ENCODE measurements at places on chromosomes 13 and 19.

DNA sequence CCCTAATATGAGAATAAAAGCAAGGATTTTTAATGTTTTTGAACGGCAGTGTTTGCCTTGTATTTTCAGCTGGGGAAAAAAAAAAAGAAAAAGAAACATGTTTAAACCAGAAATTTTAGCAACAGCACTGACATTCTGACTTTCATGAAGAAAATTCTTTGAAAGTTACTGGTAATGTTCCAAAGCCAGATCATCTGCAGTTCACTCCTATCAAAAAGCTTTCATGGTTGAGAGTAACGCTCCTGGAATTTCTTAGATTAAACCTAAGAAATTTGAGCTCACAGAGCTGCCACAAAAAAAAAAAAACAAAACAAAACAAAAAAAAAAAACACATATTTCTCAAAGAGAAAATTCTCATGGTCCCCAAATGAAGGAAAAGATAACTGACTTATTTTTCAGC, 1106.7 kb downstream of the EFNB2 start:
- no peak for DNase-seq

DNA sequence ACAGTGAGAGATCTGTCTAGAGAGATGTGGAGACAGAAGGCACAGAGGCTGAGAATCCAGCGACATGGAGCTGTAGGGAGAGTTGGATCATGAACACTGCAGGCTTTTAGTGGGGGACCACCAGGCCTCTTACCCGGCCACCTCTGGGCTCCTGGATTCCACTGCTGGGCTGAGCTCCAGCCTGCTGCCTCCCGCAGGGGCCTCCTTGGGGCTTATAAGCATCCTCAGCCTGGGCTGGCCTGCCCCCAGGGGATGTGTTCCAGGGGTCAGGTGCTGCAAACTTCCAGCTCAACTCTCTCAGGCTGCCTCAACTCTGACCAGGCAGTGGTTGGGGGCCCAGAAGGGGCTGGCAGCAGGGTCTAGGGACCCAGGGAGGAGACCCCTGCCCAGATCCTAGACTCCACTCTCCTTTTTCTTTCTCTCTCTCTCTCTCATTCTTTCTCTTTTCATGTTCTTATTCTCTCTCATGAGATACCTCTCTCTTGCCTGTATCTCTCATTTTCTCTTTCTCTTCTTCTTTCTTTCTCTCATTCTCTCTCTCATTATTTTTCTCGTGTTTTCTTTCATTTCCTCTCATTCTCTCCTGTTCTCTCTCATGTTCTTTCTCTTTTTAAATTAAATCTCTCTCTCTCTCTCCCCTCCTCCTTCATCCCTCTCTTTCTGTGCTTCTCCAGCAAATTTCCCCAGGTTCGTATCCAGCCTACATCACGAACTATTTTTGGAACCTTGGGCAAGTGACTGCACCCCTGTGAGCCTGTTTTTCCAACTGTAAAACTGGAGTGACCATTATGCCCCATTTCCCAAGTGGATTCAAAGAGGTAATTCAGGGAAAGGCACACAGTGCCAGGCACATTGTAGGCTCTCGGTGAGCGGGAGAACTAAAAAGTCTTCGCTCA, at the start of gene KLK4:
TSS of gene KLK4 (minus strand) at position 190 of the 896 bp plus-strand sequence. CDS start 657 bp downstream, outside the sequence.
- no peak for DNase-seq

DNA sequence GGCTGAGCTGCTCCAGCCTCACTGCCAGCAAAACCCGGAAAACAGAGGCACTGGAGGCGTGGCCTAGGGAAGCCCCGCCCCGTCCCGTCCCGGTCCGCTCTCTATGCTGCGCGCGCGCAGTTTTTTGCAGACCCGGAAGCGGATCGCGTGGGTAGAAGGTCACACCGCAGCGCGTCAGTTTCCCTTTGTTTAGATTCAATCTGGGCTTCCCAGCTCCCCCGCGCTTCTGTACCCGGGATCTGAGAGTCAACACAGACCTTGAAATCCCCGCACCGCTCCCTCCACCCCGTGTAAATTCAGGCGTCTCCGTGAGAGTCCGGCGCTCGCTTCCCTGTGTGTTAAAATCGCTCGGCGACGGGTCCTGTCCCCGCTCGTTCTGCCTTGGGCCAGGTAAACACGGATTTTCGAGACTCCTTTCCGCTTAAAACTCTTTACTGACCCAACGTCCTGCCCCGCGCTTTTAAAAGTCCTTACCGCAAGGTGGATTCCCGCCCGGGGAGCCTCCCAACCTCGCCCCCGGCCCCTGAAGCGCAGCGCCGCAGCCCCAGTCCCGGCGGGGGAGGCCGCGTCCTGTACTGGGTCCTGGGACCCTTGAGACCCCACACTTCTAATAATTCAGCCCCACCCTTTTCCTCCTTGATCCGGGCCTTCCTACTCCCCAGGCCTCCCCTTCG, at the start of gene ZNF610:
TSS of gene ZNF610 (plus strand) at position 127 of the 674 bp plus-strand sequence. CDS start 12,930 bp downstream, outside the sequence.
- DNase-seq, result peak; percentile 88

GRCh38 chr19:39498798-39499642, at the start of gene DLL3:
Gene DLL3 (plus strand): TSS chr19:39498947. CDS start chr19:39498975, 28 bp downstream.
- no peak for DNase-seq

GRCh38 chr13:34300559-34300958, 482.6 kb downstream of the RFC3 start:
- DNase-seq, result no peak

Data from CD4-positive, alpha-beta T cell (primary cell).